ENCODE measurements at places on chromosomes 12 and 14.

- no peak for DNase-seq
These were observed 119.1 kb downstream of the DENND5B start for GRCh38 chr12:31471823-31472222.

DNA sequence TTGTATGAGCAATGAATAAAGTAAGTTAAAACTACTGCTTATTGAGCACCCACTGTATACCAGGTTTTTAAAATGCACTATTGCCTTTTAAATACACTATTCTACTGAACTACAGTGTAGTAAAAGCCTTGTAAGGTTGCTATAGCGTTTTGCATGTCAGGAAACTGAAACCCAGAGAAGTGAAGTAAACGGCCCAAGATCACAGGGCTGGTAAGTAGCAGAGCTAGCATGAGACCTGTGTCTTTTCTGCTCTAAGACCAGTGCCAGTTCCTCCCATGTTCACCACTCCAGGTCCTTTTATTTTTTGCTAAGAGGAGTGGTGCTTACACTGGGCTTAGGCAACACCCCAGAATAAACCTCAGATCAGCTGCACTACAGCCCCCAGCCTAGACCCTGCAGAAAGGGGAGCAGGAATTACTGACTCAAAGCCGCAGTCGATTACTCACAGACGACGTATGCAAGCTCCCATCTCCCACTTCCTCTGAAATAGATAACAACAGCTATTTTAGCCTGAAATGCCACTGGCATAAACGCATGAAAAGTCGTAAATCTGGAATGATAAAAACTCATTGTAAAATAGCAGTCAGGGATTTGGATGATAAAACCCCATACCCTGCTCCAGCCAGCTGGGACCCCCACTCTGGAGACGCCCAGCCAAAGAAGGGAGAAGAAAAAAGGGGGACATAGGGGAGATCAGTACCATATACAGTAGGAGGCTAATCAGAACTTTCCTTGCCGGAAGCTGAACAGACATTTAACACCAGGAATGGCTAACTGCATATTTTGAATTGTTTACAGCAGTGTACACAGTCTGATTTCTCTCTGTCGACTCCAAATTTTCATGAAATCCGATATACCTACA lies 108.3 kb downstream of the NUAK1 start:
- no peak for DNase-seq

GRCh38 chr12:43167691-43168090 lies 384.3 kb downstream of the ADAMTS20 start:
- no peak for DNase-seq

DNA sequence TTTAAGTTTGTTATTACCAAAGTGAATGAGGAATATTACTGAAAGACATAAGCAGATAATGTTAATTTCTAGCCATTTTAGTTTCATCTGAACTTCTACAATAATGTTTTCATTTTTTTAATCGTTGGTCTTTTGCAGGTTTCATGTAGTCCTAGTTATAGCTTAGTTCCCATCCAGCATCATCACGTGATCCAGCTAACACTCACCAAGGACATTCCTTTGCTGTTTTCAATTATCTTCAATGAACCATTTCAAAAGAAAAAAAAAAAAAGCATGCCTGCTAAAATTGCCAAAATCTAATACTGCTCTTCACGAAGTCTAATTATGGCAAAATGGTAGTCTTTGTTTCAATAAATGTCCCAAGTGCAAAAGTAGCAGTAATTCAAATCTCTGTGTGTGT lies 187.7 kb upstream of the ATXN7L3B start:
- DNase-seq, result no peak

DNA sequence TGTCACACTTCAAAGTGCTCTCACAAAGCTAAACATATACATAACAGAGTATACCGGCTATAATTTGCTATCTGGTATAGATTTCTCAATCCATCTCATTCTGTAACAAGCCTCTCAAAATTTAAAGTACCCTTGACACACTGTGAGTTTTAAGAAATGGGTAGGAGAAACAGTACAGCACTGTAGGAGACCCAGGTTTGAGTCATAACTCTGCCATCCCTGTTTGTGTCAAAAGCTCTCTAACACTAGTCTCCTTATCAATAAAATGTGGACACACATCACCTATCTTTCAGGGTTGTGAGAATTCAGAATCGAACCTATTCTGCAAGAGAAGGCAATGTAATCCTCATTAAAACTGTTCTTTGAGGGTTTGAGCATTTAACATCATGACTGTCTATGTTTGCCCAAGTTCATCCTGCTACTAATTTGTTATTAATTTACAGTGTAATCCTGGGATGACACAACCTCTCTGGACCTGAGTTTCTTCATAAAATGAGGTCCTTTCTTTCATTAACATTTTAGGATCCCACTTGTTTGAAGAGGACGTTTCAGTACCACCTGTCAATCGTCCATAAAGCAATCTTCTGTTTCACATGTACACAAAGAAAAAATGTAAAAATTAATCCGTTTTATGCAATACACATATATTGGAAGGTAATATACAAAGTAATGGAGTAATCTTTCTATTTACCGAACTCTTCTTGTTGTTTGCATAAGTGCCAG lies 12.1 kb downstream of the SPTSSA start:
- DNase-seq, result no peak

Measured in GM12865 (cell line).